ENCODE measurements at places on chromosomes 3 and 15. TPM values are rescaled to one million over a fixed set of nuclear protein-coding genes. Genes with fewer than 3 reads are reported as not detected.

GRCh38 chr15:70825841-70826240 is 28.1 kb downstream of the LARP6 start:
- DNase-seq = no peak
- H3K4me3 ChIP-seq = no peak overlapping the region
- H3K36me3 ChIP-seq = no peaks in the 10 kb centered on the region
- H3K4me1 ChIP-seq = no peaks in the 10 kb centered on the region

Gene TMC3
- total RNA-seq = not detected

Gene GHSR
- not detected for total RNA-seq

Gene MITF
- total RNA-seq = 1.9 TPM

Gene FAM174B
- 35.2 TPM for total RNA-seq

Measured in H1 (cell line).